Fibroblast of skin of scalp (primary cell): ENCODE measurements at places on chromosomes 4 and X.

DNA sequence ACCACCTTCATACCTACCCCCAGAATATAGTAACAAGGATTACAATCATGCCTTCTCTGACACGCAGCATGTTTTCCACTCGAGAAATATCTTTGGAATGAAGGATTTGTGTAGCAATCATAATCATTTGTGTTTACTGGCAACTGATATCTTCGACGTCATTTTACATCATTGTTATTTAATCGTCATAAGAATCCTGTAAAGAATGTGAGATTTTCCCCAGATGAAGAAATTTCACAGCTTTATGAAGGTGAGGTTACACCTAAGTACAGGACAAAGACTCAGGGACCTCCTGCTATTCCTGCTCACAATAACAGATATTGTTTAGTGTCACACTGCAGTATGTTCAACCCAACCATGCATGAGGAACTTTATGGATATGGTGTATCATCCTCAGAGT, 198.2 kb upstream of the LDB2 start:
- no peak for DNase-seq

- no peak for DNase-seq
Measured at GRCh38 chr4:100113732-100114131, 76.5 kb downstream of the DDIT4L start.

- DNase-seq = no peak
Measured at GRCh38 chr4:130985371-130985770, 1889.4 kb downstream of the C4orf33 start.

- peak; percentile 15 for DNase-seq
Measured at GRCh38 chr4:149830823-149831222, 15.2 kb upstream of the IQCM start.

- DNase-seq = no peak
Measured at GRCh38 chr4:90960433-90960832, 833.2 kb downstream of the CCSER1 start.

DNA sequence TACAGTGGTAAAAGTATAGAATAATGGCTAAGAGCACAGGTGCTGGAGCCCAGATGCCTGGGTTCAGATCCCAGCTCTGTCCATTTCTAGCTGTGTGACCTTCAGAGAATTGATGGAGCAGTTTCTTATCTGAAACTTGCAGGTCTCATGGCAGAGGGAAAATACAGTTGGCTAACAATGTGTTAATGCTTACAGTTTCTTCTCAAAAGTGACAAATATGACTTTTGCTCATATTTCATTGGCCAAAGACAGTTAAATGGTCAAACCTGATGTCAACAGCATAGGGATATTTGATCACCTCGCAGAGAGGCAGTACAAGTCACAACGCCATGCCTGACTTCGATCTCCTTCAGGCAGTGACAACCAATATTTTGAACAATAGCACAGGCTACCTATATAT, 60.2 kb upstream of the LCORL start:
- no peak for DNase-seq

DNA sequence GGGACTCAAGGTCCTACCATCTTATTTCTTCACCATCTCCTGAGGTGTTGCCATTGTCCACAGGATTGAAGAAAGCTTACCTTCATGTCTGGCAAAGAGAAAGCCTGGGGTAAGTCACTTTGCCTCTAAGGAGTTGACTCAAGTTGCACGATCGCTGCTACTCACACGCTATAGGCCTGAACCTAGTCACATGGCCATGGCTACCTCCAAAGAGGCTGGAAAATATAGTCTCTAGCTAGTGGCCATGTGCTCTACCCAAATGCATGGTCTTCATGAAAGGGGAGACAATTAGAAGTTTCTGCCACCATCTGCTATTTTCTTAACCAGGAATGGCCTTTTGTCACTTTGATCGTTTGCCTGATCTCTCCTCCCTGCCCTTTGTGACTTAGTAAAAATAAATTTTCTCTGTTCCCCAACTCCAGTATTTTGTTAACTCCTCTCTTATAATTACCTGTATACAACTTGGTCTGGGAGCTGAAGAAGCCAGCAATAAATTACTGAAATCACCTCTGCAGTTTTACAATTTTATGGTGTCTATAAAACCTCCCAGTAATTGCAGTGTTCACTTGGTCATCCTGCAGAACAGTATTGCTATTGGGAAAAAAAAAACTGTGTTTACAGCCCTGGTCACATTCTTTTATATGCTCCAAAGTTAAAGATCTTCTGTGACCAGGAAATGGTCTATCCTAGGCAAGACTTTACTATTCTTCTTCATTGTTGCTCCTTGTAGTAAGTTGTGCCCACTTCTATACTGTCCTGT, 126.7 kb upstream of the TSPAN5 start:
- no peak for DNase-seq

- no peak for DNase-seq
Measured at GRCh38 chrX:142036116-142036515, 132.4 kb downstream of the MAGEC1 start.

GRCh38 chrX:46957297-46957696, 45.1 kb downstream of the JADE3 start:
- peak; percentile 73 for DNase-seq

DNA sequence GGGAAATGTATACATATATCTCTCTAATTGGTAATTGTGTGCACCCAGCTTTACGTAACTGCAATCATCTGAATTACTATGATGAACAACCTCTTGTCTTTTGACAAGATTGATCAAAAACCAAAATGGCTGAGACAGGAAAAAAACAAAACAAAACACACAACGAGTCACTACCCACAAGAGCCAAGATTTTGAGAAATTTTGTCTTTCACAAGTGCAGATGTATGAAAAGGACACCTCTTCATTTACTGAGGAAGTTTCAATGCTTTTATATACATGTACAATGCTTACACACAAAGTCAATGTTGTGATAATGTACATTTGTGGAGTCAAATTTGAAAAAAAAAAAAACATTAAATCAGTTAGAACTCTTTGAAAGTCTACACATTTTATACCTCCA, 224.6 kb downstream of the SCFD2 start:
- DNase-seq = no peak

GRCh38 chr4:55611358-55612059, 19.5 kb upstream of the PDCL2 start:
- DNase-seq = no peak

GRCh38 chrX:72126048-72126415, 5.7 kb downstream of the RTL5 start:
- DNase-seq = no peak

DNA sequence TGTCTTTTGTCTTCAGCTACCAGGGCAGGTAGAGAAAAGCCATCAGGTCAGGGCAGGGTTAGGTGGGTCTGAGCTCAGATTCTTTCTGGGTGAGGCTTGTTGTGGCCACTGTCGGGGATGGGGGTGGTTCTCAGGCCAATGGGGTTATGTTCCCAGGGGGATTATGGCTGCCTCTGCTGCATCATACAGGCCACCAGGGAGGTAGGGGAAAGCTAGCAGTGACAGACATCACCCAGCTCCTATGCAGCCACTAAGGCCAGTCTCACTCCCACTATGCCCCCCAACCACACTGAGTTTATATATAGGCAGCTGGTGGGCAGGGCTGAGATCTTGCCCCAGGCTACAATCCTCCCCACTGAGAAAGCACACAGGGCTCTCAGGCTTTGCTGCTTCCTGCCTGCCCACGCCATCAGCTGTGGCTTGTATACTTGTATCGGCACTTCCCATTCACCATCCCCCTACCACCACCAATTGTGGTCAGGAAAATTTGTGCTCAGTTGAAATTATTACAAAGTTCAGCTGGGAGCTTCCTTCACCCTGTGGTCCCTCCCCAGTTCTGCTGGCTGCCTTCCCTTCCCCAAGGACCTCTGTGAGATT, 72.6 kb upstream of the PTPN13 start:
- no peak for DNase-seq

DNA sequence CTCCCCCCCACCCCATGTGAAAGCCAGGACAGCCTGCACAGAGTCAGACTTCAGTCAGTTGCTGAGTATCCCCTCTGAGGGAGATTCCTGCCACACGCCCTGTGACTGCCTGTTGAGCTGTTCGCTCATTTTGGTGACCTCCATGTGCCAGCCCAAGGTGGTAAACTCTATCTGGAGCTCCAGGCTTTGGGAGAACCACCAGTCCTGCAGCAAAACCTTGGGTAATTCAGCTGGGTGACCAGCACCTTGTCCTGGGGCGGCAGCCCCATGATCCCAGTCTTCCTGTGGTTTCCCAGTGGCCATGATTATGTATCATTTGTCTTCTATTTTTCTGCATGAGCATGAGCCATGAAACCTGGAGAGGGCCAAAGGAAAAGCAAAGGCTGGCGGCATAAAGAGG, 73.4 kb downstream of the NBDY start:
- no peak for DNase-seq

DNA sequence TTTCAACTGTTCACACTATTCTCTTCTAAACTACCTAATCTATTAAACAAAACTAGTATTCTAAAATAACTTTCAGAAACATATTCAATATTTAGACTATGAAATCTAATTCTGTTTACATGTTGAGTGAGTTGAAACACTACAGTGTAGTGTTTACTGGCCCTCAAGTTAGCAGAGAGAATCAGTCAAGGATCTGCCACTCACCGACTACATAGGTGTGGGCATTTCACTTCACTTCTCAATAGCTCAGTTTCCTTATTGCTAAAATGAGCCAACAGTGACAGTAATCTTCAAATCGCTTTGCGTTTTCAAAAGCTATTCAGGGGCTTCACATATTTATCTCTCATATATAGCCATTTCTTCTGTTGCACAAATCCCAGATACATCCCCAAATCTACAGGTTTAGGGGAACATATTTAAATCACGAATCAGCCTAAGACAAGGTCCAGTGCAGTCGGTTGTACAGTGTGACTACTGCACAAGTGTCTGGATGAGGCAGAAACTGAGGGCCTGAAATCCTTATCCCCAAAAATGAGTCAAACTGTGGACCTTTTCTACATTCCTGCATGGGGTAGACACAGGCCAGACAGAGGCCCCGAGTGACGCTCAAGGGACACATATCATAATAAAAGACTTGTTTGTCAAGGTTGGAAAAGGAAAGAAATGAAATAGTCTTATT, 129.8 kb downstream of the PPP3CA start:
- peak; percentile 52 for DNase-seq

GRCh38 chr4:100539706-100540105, 21.9 kb upstream of the EMCN start:
- DNase-seq = no peak

DNA sequence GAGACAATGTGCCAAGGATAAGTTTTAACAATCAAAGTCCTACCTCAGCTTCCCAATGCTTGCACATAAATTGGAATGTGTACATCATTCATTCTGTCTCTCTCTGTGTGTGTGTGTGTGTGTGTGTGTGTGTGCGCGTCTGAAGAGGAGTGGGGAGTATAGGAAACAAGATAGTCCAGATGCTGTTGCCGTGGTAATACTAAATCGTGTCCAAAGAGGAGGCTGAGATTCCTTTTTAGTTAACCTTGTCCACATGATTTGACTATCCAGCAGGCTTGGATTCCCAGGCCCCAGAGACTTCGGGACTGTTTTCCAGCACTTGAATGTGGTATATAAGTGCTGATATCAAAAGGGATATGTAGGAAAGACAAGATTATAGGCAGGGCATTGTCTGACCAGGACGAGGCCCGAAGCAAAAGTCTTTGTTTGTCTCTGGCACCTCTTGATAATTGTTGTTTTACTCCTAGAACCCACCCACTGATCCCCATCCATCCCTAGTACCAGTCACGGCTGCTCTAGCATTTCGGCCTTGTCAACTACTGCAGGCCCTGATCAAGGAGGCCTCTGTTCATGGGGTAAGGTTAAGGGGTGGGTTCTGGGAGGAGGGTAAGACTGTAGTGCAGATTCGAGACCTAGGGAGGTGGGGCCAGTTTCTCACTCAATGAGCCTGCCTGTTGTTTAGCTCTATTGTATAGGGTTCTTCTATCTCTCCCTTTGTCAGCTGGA, 3.9 kb downstream of the PLP1 start:
- DNase-seq = no peak

DNA sequence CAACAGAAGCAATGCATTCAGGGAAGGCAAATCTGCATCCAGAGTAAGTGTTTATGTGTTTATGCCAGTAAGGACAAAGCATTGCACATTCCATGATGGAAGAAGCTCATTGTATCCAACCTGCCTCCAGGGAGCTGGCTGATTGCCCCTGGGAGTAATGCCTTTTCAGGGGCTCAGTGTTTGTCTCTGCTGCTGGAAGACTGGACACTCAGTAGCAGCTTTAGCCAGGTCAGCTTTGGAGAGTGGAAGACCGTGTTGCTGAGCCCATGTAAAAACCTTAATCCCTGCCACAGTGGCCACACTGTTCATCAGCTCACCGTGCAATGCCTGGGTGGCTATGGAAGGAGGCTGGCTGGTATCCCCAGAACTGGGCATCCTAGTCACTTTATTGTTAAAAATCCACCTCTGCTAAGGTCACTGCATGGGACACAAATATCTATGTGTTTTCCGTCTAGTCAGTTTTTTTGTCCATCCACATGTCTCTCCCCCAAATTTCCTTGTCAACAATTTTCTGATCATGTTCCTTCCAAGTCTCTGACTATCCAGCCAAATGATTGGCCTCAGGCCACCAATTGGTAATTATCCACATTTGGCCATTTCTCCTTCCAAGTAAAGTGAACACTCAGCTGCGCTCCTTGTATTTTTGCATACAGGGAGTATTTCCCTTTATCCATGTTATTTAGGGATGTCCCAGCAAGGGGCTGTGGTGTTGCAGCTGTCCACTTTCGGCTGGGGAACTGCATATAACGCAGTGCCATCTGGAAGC, 2044.5 kb upstream of the AGA start:
- no peak for DNase-seq

DNA sequence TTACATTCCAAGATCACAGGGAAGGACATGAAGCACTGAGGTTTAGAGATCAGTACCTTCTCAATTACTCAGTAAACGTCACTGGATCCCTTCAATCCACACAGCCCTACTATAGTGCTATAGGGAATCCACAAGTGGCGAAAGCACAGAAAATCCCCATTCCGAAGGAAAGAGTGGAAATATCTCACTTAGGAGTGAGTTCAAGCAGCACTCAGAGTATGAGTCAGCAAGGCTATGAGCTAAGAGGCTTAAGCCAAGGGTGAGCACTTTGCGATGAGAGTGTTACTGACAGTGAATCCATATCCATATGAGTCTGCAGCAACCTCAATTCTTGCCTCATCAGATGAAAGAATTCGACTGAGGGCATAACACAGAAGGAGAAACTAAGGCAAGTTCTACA, 165.1 kb downstream of the VSIG4 start:
- DNase-seq = no peak

- DNase-seq = no peak
Measured at GRCh38 chr4:83316459-83317165, 18.0 kb downstream of the HPSE start.

GRCh38 chr4:15317246-15317645, 110.6 kb upstream of the C1QTNF7 start:
- no peak for DNase-seq
